ENCODE measurements at places on chromosomes 6 and 20. TPM values are rescaled to one million over a fixed set of nuclear protein-coding genes. Genes with fewer than 3 reads are reported as not detected.

DNA sequence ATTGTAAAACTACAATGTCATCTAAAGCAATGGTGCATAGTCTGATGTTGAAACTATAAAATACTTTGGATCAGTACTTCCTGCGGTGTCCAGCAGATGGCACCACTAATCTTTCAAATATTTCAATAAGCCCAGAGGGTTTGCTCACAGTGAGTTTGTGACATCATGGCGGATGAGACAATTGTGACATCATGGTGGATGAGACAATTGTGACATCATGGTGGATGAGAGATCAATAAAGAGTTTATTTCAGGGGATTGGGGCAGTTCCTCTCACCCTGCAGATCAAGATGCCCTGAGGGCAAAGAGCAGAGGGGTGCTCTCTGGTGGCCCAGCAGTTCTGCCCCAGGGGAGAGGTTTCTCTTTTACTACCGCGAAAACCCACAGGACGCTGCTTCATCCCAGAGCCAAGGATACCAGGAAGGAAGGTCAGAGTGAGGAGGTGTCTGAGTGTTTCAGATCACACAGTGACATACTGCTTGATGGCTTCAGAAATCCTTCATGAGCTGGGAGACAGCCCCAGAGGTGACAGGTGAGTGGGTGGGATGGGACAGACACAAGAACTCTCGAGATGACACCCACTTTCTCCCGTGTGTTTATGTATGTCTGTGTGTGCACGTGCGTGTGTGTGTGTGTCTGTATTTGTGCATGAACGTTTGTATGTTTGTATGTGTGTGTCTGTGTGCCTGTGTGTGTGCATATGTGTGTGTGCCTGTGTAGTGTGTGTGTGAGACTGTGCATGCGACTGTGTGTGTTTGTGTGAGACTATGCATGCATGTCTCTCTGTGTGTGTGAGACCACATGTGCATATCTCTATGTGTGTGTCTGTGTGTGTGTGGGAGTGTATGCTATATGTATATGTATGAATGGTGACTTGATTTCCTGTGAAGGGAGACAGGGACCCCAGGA, 7.3 kb upstream of the ULBP2 start:
- no peak overlapping the region for H3K27ac ChIP-seq
- H3K36me3 ChIP-seq, result no peaks in the 10 kb centered on the region
- H3K4me3 ChIP-seq, result no peak overlapping the region
- H3K4me1 ChIP-seq, result no peaks in the 10 kb centered on the region
- DNase-seq, result peak; percentile 72

DNA sequence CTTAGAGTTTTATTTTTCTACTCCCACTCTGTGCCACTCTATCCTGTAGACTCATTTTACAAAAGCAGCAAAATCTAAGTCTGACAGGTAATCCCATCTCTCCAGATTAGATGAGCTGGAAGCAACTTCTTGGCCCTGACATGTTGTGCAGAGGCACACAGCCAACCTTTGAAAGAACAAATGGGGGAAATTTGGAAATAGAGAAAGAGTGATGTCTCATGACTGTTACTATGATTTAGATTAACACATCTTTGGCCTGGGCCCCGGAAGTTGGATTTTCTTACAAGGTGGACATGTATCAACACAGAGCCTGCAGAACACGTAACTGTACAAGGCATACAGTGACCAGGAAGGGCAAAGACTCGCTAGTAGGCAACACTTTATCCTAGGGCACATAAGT, 227.7 kb downstream of the MYLK4 start:
- H3K27ac ChIP-seq, result no peak overlapping the region
- H3K36me3 ChIP-seq, result no peaks in the 10 kb centered on the region
- no peaks in the 10 kb centered on the region for H3K4me1 ChIP-seq
- no peak for DNase-seq
- H3K4me3 ChIP-seq, result no peak overlapping the region
- H3K27me3 ChIP-seq, result no peaks in the 10 kb centered on the region

GRCh38 chr6:122715725-122716124, 63.8 kb upstream of the FABP7 start:
- no peaks in the 10 kb centered on the region for H3K36me3 ChIP-seq
- H3K27me3 ChIP-seq, result no peaks in the 10 kb centered on the region
- DNase-seq, result no peak

DNA sequence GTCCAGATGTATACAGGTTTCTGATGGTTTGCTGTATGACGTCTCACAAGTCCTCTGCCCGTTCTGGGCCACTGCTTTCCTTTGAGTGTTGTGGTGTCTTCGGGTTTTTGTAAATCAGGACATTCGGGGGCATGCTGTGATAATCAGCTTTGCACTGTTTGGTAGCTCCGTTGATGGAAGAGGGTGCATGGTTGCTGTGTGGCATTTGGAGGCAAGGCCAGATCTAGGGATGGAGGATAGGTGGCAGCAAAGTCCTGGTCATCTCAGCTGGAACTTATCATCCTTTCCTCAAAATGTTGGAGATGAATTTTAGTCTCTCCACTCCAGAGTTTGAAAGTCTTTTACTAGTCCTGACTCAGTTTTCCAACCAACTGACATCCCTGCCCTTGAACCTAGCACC, 91.0 kb downstream of the SCP2D1 start:
- H3K27me3 ChIP-seq, result no peaks in the 10 kb centered on the region
- DNase-seq, result no peak
- no peak overlapping the region for H3K27ac ChIP-seq
- H3K36me3 ChIP-seq, result no peaks in the 10 kb centered on the region
- no peak overlapping the region for H3K4me3 ChIP-seq

- DNase-seq, result no peak
- no peak overlapping the region for H3K4me3 ChIP-seq
- no peaks in the 10 kb centered on the region for H3K27me3 ChIP-seq
- no peaks in the 10 kb centered on the region for H3K36me3 ChIP-seq
- no peaks in the 10 kb centered on the region for H3K4me1 ChIP-seq
These were observed 43.1 kb upstream of the IL20RA start for GRCh38 chr6:137087902-137088301.

DNA sequence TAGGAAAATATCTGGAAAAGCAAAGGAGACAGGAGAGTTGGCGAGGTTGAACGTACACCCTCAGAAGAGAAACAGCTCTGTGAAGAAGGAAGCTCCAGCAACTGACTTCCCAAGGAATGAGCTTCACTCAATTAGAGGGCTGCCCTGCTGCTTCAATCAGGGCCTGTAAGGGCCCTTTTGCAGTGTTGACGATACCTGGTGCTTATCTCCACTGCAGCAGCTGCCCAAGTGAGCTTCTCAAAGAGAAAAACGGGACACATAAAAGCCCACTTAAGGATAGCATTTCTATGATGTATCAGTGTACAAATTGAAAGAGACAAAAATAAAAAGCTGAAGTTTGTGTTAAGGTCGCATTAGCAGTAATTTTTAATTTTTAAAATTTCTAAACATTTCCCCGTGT, 16.4 kb downstream of the SEC63 start:
- no peak overlapping the region for H3K4me3 ChIP-seq
- H3K27ac ChIP-seq, result no peak overlapping the region
- no peaks in the 10 kb centered on the region for H3K36me3 ChIP-seq
- H3K27me3 ChIP-seq, result no peaks in the 10 kb centered on the region
- peaks cover 5% of the 10 kb centered on the region for H3K4me1 ChIP-seq

DNA sequence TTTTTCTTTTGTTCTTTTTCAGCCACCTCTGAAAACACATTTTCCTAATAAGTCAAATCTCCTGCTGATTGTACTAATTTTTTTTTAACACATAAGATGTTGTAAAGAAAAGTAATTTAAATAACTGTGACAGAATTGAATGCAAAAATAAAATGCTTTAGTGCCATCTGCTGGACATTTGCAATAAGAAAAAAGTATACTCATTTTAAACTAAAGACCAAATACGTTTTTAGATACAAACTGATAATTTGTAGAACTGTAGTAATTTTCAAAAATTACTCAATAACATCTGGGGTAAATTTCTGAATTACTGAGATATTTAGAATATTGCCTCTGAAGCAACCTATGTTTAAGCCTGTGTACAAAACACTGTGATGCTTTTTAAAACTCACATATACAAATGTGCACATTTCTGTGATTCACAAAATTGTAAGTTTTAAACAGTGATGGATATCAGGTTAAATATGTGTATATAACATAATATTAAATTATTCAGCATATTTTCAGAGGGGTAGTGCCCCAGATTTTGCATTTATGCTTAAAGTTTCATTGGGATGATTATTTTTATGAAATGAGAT, 198.7 kb downstream of the RIMS1 start:
- H3K36me3 ChIP-seq, result no peaks in the 10 kb centered on the region
- no peak overlapping the region for H3K4me3 ChIP-seq
- no peaks in the 10 kb centered on the region for H3K4me1 ChIP-seq
- no peaks in the 10 kb centered on the region for H3K27me3 ChIP-seq
- no peak for DNase-seq
- no peak overlapping the region for H3K27ac ChIP-seq

- peaks cover 5% of the 10 kb centered on the region for H3K4me1 ChIP-seq
- H3K27ac ChIP-seq, result no peak overlapping the region
- no peaks in the 10 kb centered on the region for H3K27me3 ChIP-seq
- H3K4me3 ChIP-seq, result no peak overlapping the region
These were observed 212.5 kb upstream of the GRIK2 start for GRCh38 chr6:101181006-101181405.

DNA sequence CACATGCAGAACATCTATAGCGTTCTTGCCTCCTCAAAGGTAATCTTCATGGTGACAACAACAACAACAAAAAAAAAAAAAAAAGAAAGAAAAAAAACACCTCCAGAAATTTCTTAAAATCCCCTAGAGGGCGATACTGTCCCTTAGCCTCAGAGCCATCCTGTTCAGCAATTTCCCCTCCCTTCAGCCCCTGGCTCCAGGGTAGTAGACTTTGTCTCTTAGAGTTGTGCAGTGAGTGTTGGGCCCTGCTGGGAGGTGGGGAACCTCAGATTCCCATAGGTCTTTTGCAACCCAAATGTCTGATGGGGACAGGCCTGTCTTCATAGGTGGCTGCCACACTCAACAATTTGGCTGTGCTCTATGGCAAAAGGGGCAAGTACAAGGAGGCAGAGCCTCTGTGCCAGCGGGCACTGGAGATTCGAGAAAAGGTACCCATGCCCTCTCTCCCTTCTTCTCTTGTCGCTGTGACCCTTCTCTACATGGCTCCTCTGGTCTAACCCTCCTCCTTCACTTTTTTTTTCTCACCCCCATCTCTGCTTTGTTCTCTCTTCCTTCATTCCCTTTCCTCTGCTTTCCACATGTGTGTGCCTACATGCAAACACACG, 6.0 kb upstream of the PTK7 start:
- no peak for DNase-seq
- no peak overlapping the region for H3K4me3 ChIP-seq
- no peaks in the 10 kb centered on the region for H3K27me3 ChIP-seq
- H3K27ac ChIP-seq, result no peak overlapping the region
- H3K36me3 ChIP-seq, result no peaks in the 10 kb centered on the region

GRCh38 chr20:33933469-33933909, 60.2 kb upstream of the RALY start:
- peak; percentile 41 for DNase-seq
- no peak overlapping the region for H3K4me3 ChIP-seq
- H3K27me3 ChIP-seq, result no peaks in the 10 kb centered on the region
- no peaks in the 10 kb centered on the region for H3K4me1 ChIP-seq
- no peaks in the 10 kb centered on the region for H3K36me3 ChIP-seq
- no peak overlapping the region for H3K27ac ChIP-seq

Gene PLA2G7
- polyA plus RNA-seq, result 6.7 TPM

Gene TINAG
- polyA plus RNA-seq, result not detected

Gene SCRT2
- polyA plus RNA-seq, result not detected
